ENCODE measurements at places on chromosomes 5 and 9.

- DNase-seq = no peak
Observed at GRCh38 chr9:133187561-133188005, 21.5 kb downstream of the OBP2B start.

DNA sequence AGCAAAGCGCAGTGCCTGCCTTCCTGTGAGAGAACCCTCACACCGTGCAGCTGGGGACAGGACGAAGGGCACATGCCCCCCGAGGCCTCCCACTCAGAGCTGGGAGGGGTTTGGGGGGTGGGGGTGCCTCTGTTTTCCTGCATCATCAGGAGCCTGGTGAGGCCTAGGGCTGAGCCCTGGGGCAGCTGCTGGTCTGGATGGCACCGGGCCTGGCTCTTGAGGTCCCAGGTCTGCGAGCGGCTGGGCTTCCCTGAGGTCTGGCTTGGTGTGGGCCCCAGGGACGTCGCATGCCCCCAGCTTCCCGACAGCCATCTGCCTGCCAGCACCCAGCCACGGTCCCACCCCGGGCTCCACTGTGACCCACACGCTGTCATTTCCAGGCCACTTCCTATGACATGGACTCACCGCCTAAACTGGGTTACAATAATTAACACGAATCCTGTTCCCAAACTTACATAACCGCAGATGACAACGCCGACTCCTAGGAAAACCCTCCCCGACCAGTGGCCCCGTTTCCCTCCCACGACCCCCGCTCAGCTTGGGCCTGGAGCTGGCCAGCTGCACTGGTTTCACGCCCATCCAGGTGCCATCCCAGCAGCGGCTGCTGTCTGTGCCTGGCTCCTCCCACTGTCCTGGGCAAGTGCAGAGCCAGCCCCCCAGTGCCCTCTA, 8.7 kb downstream of the NACC2 start:
- no peak for DNase-seq

DNA sequence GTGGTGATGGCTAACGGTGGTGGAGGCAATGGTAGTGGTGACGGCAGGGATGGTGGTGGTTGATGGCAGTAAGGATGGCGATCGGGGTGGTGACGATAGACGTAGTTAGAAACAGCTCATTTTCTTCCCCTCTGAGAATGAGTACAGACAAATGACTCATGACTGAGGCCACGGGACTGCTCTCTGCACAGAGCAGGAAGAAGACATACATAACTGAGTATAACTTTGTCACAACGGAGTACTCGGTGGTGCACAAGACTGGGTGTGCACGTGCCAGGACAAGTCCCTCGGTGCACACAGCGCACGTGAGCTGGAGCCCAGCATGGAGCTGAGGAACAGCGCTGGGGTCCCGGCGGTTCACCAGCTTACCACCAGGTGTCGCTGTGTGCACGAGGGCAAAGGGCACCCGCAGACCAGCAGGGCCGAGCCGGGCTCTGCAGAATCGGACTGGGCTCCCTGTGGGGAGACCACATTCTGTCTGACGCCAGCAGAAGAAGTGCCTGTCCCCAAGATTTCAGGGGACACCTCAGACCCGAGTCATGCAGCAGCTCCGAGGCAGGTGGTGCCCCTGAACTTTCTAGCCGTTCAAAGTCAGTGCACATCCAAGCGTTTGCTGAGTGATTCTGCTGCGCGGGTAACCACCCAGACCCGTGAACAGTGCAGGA, 188.6 kb downstream of the FSTL4 start:
- peak; percentile 85 for DNase-seq

GRCh38 chr5:99243111-99243510, 314.3 kb upstream of the CHD1 start:
- peak; percentile 6 for DNase-seq

Measured in epithelial cell of esophagus (primary cell).